Stimulated activated CD4-positive, alpha-beta T cell treated with anti-CD3 and anti-CD28 coated beads, TNF-alpha, amount 100 ng/mL, for 24 hours (primary cell): ENCODE measurements at places on chromosomes 5 and 9.

- no peak for DNase-seq
These were observed 490.5 kb upstream of the ZNF608 start for GRCh38 chr5:125236981-125237380.

DNA sequence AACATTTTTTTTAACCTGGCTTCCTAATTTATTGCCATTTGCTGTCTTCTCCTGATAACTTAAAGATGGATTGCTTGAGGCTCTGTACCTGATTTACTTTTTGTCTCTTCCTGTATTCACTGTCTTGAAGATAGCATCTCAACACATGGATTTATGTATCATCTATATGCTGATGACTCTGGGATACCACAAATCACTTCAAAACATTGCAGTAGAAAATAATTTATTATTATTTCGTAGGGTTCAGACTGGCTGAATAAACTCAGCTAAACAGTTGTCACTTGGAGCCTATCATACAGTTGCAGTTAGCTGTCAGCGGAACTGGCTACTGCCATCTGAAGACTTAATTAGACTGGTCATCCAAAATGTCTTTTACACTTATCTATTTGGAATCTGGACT, 1025.2 kb upstream of the CDH18 start:
- no peak for DNase-seq

- DNase-seq: no peak
These were observed 17.5 kb downstream of the STXBP1 start for GRCh38 chr9:127629468-127630081.

DNA sequence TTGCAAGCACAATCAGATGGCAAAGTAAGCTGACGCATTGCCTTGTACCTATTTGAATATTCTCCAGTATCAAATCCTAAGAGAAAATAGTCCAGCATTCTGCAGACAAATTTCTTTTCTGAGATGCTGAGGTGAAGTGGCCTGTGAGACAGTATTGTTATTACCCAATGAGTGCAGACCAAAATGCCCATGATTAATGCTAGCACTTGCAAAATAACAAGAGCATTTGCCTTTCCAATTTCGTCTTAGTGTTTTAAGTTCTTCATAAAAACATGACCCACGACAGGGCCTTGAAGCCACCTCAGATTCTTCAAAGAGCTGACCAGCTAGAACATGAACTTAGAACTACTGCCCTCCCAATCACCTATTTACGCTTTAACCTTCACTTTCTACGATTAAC, 2.6 kb upstream of the IQGAP2 start:
- DNase-seq: no peak

DNA sequence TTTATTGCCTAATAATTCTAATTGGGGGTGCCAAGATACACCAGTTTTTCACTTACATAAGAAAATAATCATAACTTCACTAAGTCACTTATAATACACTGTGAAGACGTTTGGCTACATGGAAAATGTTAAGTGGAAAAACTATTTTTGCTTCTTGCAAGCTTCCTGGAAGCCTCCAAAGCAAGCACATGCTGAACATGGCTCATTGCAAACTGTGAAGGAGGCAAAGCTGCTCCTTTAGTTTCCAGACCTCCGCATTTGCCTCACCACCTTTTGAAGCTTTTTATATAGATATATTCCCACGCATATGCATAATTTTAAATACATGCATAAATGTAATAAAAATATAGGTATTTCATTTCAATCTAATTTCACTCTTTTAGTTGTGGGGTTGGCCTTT, 285.6 kb upstream of the PRDM9 start:
- no peak for DNase-seq

- no peak for DNase-seq
These were observed 44.2 kb downstream of the PSMB7 start for GRCh38 chr9:124370896-124371582.

GRCh38 chr9:21690561-21690960, 111.9 kb upstream of the MTAP start:
- DNase-seq: no peak
